Stimulated activated CD4-positive, alpha-beta T cell treated with anti-CD3 and anti-CD28 coated beads, Interleukin-1b, Interleukin-23, amount 100 ng/mL, for 1 hour (primary cell): ENCODE measurements at places on chromosomes 6 and 20.

- no peak for DNase-seq
These were observed 1.7 kb downstream of the TNXB start for GRCh38 chr6:32107406-32107805.

DNA sequence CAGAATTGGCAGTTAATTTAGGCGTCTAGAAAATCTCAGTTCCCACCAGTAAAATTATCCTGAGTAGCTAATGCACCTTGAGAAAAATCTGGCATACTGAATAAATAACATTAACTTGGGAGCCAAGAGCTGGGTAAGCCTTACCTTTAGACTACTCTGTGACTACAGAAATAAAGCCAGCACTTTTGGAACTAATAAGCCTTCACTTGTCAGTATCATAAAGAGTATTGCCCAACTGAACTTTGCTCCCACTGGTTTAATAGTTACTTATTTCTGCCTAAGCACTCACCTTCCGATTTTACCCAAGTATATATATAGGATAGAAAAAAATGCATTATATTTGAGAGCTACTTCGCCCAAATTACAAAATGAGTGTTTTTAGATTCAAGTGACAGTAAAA is 10.7 kb downstream of the FAM8A1 start:
- DNase-seq, result no peak

DNA sequence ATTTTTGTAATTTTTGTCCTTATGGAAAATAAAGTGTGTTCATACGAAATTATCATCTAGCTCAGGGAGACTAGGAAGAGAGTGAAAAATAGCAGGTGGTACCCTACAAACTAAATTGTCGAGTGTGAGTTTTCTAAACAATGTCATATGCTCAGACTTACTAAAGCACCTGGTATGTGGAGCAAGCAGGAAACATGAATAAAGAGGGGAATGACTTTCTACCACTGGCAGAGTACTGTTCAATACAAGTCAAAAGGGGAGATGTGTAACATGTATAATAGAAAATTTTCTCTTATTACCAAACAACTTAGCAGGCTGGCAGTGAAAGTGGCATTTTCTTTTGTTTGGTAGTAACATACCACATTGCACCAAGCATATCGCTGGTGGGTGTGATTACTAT is 36.1 kb downstream of the CTNNBL1 start:
- DNase-seq, result no peak

DNA sequence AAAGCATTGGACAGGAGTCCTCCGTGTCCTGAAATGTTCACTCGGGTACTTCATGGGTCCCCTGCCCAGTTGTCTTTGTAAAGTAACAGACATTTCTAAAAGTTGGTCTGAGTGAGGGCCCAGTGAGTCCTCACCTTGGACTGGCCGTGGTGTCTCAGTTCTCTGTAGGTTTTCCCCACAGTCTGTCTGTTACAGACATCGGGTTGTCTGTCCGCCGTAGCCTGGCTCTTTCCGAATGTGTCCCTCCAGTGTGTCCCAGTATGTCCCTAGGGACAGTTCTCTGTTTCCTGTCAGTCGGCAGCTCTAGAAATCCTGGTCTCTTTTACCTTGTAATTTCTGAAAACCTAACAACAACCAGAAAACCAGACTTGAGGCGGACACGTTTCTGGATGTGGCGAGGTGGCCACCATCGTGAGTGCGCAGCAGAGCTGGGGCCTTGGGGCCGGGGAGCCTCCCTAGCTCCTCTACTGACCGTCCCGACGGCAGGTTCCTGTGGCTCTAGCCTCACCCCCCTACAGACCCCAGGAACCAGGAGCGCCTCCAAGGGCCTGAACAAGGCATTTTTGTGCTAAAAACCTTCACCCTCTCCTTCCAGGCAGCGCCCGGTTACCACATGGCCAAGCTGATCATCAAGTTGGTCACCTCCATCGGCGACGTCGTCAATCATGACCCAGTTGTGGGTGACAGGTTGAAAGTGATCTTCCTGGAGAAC is 42.2 kb downstream of the PYGB start:
- no peak for DNase-seq

GRCh38 chr20:25025986-25026605 is 31.8 kb downstream of the ACSS1 start:
- DNase-seq, result no peak

- DNase-seq, result no peak
These were observed 26.2 kb upstream of the FOXP4 start for GRCh38 chr6:41519745-41520699.

DNA sequence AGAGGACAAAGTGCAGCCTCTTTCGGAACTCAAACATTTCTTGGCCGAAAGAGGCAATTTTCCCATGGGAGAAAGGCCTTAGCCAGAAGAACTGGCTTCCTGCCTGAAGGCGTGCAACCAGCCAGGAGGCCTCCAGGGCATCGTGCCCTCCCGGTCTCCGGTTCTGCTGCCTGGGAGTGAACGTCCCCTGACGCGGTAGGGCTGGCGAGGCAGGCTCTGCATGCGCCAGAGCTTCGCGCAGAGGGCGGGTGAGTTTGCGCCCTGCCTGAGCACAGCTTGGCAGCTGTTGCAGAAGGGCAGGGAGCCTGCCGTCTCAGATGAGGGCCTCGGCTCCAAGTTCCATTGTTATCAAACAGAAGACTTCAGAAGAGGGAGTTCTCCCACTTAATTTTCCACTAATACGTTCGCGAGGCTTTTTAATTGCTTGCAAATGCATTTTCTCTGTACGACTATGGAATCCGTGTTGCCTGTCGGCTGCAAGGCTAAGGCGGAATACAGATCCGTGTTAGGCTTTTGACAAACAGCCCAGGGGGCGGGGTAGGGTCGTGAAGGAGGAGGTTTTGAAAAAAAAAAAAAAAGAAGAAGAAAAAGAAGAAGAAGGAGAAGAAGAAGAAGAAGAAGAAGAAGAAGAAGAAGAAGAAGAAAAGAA is 5.5 kb upstream of the TFAP2D start:
- no peak for DNase-seq

- no peak for DNase-seq
These were observed 203.5 kb downstream of the UTRN start for GRCh38 chr6:144488590-144488989.

DNA sequence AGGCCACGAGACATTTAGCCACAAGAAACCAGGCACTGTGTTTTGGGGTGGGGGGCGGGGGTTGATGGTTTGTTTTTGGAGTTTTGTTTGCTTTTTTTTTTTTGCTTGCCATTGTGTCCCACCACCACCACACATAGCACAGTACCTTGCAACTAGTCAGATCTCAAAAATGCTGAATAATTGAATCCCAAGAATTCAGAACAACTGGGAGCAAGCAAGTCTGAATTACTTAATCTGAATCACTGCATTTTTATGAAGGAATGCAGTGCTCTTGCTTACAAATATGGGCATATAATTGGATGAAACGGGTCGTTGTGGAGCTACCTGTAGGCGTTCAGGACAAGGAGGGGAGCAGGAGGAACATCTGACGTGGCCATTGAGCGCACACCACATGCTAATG is 151.5 kb upstream of the CDYL start:
- DNase-seq, result no peak

GRCh38 chr6:130836055-130836640 is 8.9 kb downstream of the SMLR1 start:
- DNase-seq, result no peak

- DNase-seq, result no peak
These were observed 170.8 kb downstream of the SASH1 start for GRCh38 chr6:148513145-148514071.

- DNase-seq, result no peak
These were observed 5.6 kb downstream of the TCEA2 start for GRCh38 chr20:64068386-64069208.
